Stimulated activated CD8-positive, alpha-beta memory T cell treated with anti-CD3 and anti-CD28 coated beads, Interleukin-4, amount 100 ng/mL, for 4 hours (primary cell): ENCODE measurements at places on chromosomes 3 and 15.

GRCh38 chr3:32871273-32871672, 53.5 kb downstream of the TRIM71 start:
- DNase-seq, result no peak

- DNase-seq, result no peak
Measured at GRCh38 chr3:58027704-58028317, 19.6 kb downstream of the FLNB start.

- no peak for DNase-seq
Measured at GRCh38 chr3:123119802-123120201, 53.0 kb downstream of the PDIA5 start.

GRCh38 chr3:103319912-103320311, 885.1 kb downstream of the ZPLD1 start:
- DNase-seq, result no peak
